AG09319 (cell line): ENCODE measurements at places on chromosomes 16 and 17.

DNA sequence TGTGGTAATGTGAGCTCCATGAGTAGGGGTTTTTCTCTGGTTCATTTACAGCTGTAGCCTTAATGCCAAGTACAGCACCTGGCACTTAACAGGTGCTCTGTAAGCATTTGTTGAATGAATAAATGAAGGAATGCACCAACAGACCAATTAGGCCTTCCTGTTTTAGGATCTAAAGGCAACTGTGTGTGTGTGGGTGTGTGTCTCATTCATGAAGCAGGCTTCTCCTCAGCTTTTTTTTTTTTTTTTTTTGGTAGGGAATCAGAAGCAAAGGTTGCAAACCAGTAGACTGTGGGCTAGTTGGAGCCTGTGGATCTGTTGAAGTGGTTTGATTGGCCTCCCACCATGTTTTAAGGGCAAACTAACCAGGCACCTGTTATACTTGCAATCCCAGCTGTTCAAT is 48.1 kb downstream of the HS3ST2 start:
- DNase-seq, result no peak

DNA sequence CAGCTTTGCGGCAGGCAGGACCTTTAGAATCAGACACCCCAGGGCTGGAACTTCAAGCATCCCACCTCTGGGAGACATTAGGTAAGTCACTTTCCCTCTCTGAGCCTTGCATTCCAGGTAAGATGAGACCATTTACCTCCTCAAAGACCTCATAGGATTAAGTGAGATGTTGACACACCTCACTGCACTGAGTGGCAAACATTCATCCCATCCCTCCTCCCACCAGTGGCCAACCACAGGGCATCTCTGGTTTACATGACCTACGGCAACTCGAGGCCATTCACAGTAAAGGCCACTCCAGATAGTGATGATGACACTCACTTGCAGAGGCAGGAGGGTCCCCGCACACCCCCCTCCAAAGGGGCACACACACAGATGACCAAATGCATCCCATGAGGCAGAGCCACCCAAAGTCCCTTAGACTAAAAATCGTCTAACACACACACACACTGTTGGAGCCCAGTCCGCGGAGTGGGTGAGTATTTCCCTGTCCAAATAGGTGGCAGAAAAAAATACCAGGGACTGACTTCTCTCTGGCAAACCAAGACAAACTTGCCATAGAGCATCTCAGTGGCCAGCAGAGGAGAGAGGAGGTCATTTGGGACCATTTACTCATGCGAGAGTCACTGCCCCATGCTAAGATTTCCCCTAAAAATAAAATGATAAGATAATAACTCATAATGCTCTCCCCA is 454.9 kb downstream of the SOX9 start:
- no peak for DNase-seq

DNA sequence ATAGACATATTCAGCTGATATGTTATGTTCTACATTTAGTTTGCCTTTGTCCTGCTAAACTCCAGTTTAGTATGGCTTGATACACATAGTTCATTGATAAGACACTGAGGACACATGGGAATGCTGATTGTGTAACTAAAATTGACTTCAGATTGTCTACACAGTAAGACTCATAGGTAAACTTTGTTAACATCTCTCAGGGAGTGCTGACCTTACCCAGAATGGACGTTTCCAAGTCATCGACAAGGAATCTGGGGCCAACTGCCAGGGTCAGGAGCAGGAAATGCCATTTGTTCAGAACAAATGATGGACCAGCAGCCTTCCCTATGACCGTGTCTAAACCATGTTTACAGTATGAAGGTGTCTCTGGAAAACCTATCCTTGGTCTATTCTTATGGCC is 58.7 kb downstream of the DYNLRB2 start:
- no peak for DNase-seq

- no peak for DNase-seq
Measured at GRCh38 chr16:4362476-4363135, 9.0 kb upstream of the VASN start.

GRCh38 chr17:61401389-61402072 is 1.9 kb downstream of the TBX2 start:
- no peak for DNase-seq

GRCh38 chr17:83161298-83162034 is 82.1 kb downstream of the METRNL start:
- peak; percentile 84 for DNase-seq

GRCh38 chr17:31448467-31449077 is 57.1 kb downstream of the RAB11FIP4 start:
- peak; percentile 23 for DNase-seq

- no peak for DNase-seq
Measured at GRCh38 chr17:57724026-57724728, 20.9 kb downstream of the CCDC182 start.

GRCh38 chr16:65658787-65659220 is 536.9 kb upstream of the CDH11 start:
- no peak for DNase-seq

- no peak for DNase-seq
Measured at GRCh38 chr17:82863941-82864712, 24.3 kb upstream of the ZNF750 start.

GRCh38 chr17:21278450-21279197 is 5.9 kb upstream of the MAP2K3 start:
- DNase-seq, result no peak

- DNase-seq, result no peak
Measured at GRCh38 chr16:3021449-3022207, 1.5 kb downstream of the TNFRSF12A start.
